HAP-1 (cell line): ENCODE measurements at places on chromosomes 13 and 19.

- DNase-seq = no peak
Measured at GRCh38 chr19:31304831-31305312, 44.4 kb downstream of the TSHZ3 start.

GRCh38 chr19:38228491-38229439, 4.7 kb upstream of the DPF1 start:
- DNase-seq = peak; percentile 60

- peak; percentile 36 for DNase-seq
Measured at GRCh38 chr19:6674868-6675305, 4.9 kb upstream of the TNFSF14 start.

GRCh38 chr13:75437582-75438318, 44.2 kb downstream of the TBC1D4 start:
- peak; percentile 16 for DNase-seq

DNA sequence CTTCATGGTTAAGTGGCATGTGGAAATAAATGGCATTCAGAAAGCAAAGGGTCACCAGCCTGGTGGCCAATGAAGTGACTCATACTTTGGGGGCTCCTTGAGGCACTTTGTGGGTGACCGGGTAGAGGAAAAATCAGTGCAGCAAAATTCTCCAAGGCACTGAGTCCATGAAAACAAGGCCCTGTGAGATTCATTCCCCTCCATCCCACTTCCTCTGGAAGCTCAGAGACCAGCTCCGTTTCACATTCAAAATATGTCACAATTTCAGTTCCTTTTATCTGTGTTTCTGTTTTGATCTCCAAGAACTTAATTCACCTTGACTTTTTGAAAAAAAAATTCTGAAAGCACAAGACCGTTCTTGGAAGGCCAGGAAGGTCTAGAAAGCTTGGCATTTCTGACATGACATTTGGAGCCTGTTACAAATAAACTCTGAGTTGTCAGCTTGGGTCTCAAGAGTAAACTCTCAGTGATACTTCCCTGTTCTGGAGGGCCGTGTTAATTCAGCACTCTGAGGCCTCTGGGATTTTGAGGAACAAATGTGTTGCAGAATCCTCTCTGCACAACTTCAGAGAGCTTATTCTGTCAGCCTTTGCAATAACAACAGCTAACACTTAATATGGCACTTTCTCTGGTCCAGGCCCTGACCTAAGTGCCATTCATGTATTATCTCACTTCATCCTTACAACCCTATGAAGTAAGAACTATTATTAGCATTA, 6.8 kb downstream of the CYSLTR2 start:
- DNase-seq = no peak

- DNase-seq = peak; percentile 11
Measured at GRCh38 chr13:69585656-69586055, 522.0 kb upstream of the ATXN8OS start.

DNA sequence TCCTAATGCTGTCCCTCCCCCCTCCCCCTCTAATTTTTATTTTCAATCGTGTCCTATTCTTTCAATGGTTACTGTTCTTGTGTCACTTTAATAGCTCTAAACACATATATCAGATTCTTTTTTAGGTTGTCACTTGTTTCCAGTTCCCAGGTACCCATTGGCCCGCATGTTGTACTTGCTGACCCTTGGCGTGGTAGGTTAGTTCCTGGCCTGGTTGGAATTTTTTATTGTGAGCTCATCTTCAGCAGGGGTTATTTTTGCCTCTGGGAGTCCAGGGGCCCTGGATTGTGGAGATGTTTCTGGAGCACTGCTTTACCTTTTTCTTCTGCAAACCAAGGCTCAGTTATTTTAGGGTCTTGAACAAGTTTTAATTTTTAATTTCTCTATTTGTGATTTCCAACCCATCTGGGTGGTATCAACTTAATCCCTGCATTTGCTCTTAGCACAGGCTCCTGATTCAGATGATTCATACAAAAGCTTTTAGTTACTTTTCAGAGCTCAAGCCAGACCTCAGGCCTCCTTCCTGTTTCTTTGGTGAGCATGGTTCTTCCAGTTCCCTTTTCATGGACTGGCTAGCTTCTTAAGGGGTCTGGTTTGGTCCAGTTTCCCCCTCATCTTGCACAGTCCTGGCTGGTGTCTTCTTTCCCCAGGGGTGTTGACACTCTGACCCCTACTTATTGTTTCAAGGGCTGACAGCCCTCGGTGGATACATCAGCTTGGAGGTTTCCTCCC, 220.5 kb downstream of the TM9SF2 start:
- DNase-seq = no peak
